ENCODE measurements at places on chromosomes 4 and X.
A peak's percentile ranks its signal among the peaks of the same experiment; 100 is the strongest.

DNA sequence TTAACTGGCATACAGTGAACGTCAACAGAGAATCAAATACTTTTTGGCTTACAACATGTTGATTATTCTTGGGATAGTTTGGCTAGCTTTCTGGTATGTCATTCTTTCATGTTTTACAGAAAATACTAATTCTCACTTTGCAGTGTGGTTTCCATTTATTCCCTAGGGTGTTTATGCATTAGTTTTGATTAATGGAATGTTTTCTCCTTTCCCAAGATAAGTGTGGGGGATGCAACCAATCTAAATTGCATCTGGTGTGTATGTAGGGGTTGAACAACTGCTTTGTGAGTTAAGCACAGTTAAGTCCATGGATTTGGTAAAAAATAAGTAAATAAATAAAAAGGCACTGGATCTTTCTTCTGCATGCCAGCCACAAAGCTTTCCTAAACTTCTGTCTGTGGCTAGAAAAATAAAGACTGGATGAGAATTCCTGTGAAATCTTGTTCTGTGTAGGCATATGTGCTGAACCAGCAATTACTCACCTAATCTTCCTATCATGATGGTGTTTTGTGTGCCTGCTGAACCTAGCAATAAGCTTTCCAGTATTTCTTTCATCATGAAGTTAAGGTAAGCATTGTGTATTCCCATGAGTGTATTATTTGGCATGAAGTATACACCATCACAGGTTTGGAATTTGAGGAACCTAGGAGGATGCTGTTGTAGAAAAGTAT, 50.6 kb upstream of the TENM3 start:
- peak; percentile 92 for DNase-seq

GRCh38 chr4:96183611-96184010, 343.7 kb downstream of the PDHA2 start:
- DNase-seq, result no peak

DNA sequence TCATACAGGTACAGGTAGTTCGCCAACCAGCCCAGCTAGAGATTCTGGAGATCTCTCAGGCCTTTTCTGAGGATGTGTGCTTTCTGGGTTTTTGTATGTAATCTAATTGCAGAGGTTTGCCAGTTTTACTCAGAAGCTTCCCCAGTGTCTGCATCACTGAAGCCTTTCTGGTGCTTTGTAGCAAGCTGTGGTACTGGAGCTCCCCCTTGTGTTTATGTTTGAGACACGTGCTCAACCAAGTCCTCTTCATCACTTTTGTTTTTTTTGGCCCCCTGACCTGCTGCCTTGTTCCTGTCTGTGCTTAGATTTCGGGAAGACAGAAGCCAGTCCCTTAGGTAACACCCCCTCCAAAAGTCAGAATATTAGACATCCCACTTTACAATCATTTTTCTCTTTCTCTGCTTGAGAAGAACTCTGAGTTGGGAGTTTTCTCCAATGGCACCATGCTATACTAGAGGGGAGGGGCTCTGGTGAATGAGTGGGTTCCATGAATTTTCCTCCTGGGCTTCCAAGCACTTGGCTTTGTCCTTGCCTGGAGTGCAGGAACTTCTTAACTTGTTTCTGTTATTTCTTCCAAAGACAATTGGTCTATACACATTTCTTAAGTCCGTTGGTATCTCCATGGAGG, 128.4 kb upstream of the TBC1D9 start:
- DNase-seq, result peak; percentile 67

DNA sequence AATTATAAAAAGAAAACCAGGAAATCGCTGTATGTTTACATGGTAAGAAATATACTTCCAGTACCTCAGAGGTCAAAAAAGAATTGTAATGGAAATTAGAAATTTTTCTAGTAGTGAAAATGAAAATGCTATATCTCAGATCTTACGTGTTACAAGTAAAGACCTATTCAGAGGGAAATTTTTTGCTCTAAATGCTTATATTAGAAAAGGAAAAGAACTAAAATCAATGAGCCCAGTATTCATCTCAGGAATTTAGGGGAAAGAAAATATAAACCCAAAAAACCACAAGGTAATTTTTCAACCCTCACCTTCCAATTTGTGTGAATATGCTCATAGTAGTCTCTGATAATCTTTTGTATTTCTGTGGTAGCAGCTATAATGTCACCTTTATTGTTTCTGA, 145.6 kb downstream of the RAP1GDS1 start:
- no peak for DNase-seq

- no peak for DNase-seq
Measured at GRCh38 chr4:8238515-8239053, 31.0 kb upstream of the HTRA3 start.

DNA sequence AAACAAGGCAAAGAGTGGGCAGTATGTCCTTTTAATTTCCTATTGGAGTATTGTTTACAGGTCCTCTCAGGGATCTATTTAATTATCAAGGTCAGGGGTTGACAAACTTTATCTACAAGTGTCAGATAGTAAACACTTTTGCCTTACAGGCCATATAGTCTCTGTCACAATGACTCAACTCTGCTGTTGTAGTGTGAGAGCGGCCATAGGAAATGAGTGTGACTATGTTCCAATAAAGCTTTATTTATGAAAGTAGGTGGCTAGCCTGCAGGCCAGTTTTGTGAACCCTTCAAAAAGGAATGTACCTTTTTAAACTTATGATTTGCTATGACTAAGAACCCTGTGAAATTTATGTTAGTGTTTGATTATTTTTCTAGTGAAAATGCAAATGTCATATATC, 156.1 kb downstream of the GPAT3 start:
- DNase-seq, result no peak

- no peak for DNase-seq
Measured at GRCh38 chr4:132838244-132838643, 310.9 kb upstream of the PCDH10 start.

DNA sequence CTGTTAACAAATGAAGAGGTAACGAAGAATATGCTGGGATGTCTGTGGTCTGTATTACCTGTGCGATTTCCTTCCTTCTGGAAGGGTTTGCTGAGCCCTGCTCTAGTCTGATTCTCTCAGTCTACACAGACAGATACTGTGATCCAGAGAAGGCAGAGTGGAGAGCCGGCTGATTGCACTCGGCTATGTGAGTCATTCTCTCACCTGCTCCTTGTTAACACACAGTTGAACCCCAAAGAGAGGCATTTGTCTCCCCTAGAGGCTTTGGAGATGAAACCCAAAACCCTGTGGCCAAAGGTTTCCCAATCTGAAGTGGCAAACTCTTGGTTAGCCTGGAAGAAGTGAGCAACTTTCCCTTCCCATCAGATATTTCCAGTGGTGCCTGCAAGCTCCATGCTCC, 78.1 kb upstream of the GPC4 start:
- peak; percentile 1 for DNase-seq

DNA sequence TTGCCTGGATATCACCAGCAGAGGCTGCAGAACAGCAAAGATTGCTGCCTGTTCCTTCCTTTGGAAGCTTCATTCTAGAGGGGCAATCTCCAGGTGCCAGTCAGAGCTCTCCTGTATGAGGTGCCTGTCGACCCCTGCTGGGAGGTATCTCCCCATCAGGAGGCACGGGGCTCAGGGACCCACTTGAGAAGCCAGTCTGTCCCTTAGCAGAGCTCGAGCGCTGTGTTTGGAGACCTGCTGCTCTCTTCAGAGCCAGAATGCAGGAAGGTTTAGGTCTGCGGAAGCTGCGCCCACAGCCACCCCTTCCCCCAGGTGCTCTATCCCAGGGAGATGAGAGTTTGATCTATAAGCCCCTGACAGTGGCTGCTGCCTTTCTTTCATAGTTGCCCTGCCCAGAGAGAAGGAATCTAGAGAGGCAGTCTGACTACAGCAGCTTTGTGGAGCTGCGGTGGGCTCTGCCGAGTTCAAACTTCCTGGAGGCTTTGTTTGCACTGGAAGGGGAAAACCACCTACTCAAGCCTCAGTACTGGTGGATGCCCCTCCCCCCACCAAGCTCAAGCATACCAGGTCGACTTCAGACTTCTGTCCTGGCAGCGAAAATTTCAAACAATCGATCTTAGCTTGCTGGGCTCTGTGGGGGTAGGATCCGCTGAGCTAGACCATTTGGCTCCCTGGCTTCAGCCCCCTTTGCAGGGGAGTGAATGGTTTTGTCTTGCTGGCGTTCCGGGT, 57.9 kb downstream of the DKK2 start:
- no peak for DNase-seq

DNA sequence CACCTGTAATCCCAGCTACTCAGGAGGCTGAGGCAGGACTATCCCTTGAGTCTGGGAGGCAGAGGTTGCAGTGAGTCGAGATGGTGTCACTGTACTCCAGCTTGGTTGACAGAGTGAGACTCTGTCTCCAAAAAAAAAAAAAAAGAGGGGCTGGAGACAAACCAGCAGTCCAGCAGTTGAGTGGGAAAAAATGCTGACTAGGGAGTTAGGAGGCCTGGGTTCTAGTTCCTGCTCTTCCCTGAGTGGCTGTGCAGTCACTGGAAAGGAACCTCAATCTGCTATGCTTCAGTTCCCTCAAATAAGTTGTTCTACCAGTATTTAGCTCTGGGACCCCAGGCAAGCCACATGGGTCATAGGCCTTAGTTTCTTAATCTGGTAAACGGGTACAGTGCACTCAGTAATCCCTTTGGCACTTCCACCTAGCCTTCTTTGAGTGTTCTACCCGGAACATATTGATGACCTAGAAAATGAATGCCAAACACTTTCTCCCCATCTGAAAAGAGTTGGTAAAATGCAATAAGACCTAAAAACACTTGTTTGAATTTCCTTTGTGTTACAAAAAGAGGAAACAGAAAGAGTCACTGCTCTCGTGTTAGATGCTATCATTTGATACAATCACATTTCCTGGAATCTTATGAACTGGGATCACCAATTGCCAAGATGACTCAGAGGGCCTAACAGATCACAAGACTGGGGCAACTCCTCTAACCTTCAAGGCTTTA, 99.3 kb upstream of the EGFL6 start:
- peak; percentile 69 for DNase-seq

DNA sequence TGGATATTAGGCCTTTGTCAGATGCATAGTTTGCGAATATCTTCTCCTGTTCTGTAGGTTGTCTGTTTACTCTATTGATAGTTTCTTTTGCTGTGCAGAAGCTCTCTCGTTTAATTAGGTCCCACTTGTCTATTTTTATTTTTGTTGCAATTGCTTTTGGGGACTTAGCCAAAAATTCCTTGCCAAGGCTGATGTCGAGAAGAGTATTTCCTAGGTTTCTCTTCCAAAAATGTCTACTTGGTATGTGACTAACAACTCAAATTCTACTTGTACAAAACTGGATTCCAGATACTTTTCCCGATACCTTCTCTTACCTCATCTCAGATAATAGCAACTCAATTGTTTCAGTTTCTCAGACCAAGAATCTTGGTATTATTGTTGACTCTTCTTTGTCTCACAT, 142.4 kb upstream of the GLRA2 start:
- peak; percentile 17 for DNase-seq

DNA sequence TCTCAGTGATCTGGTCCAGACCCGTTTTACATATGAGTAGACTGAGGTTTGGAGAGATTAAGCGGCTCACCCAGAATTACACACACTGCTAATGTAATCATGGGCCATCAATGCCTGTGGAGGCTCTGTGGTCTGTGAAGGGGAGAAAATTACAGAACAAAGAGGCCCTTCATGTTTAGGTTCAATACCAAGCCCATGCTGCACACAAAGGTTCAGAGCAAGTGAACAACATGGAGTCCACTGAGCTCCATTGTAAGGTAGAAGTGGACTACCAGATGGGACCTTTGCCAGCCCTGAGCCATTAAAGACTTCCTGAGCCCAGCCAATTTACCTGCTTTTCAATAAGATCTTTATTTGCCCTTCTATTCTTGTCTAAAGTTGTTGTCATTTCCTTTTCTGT, 109.8 kb downstream of the LUZP4 start:
- DNase-seq, result no peak

GRCh38 chr4:124640022-124640730, 72.4 kb downstream of the ANKRD50 start:
- peak; percentile 82 for DNase-seq

GRCh38 chrX:154317391-154317995, 21.9 kb downstream of the TKTL1 start:
- no peak for DNase-seq

- peak; percentile 96 for DNase-seq
Measured at GRCh38 chrX:136130931-136131833, 16.2 kb upstream of the FHL1 start.

DNA sequence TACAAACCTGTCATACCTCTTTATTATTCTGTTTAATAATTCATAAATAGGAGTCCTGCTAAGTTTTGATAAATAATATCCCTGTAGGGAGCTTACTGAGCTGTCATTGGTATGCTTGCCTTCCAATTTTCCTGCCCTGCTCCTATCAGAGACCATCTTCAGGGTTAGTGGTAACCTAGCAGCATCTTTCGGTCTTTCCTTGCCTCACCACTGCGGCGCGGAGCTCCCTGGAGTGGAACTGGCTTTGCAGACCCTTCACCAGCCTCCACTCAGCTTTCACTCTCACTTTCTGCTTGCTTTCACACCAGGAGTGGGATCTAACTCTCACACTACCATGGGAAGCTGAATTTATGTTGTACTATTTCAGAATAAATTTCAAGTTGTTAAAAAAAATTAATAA, 481.7 kb upstream of the ATOH1 start:
- DNase-seq, result no peak

DNA sequence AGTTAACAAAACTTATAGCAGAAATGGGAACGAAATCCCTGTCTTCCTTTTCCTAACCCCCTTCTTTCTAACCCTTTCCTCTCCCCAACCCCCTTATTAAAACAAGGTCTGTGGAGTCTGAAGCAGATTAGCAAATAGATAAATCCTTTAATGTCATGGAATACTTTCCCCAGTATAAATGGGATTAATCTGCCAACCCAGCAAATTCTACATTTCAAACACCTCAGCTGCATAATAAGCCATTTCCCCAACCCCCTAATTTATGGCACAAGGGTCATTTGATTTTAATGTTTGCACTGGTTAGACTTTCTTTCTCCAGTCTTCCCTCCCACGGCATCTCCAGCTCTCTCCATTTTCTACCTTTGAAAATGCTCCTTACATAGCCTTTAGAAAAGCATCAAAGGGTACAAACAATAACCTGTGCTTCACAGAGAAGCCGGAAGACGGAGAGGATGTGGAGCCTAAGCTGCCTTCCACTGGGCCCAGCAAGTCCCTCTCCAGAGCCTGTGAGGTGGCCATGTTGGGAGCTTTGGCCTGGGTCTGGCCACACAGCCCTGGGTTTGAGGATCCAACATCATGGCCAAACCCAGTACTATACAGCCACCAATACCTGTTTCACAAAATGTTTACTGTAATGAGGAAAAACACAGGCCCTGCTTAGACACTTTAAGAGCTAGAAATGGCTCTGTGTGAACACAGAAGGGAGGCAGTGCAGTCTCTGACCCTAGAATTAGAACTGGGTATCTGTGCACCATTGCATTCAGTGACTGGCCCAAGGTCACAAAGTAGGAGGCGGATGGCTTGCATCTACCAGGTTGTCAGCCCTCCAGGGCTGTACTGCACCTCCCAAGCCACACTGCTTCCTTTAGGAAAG, 56.9 kb upstream of the SPRY1 start:
- DNase-seq, result no peak

DNA sequence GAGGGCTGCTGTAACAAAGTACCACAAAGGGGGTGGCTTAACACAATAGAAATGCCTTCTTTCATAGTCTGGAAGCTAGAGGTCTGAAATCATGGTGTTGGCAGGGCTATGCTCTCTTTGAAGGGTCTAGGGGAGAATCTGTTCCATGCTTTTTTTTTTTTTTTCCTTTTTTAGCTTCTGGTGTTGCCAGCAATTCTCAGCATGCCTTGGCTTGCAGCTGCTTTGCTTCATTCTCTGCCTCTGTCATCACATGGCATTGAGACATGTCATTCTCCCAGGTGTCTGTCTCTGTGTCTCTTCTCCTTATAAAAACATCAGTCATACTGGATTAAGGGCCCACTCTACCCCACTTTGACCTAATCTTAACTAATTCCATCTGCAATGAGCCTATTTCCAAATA, 78.6 kb upstream of the BOD1L1 start:
- no peak for DNase-seq

GRCh38 chr4:185096032-185096653, 46.9 kb upstream of the SLC25A4 start:
- DNase-seq, result peak; percentile 33

All from fibroblast of skin of right quadriceps (primary cell).